Brain pericyte (primary cell): ENCODE measurements at places on chromosomes 1 and 21.

DNA sequence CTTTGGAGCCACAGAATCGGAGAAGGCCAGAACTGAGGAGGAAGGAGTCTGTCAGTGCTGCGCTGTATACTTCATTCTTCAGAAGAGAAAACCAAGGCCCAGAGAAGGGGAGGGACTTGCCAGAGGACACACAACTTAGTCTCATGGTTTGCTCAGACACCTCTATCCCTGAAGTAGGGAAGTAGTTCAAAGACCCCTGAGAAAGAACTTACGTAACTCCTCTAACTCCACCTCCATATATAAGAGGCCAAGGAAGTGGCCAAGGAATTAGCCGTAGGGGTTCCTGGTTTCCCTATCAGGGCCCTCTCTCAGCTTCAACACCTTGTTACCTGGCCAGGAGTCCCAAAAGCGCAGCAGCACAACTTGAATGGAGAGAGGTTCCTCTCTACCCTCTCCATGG, 580 bp upstream of the NECTIN4 start:
- no peak for DNase-seq

DNA sequence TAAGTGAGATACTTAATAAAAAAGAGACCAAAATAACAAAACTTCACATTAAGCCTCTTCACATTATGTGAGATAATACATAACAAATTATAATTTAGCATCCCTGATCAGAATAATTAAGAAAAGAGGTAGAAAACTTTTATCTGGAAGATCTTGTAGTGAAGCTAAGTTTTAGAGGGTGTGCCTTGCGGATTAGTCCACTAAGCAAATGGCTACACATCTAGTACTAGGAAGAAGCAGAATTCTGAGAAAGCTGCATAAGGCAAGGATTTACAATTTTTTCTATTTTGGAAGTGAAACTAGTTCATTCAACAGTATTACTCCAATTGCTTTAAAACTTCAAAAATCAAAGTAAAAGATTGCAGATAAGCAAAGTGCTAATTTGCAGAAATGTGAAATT, 3.5 kb downstream of the YOD1 start:
- DNase-seq, result no peak

DNA sequence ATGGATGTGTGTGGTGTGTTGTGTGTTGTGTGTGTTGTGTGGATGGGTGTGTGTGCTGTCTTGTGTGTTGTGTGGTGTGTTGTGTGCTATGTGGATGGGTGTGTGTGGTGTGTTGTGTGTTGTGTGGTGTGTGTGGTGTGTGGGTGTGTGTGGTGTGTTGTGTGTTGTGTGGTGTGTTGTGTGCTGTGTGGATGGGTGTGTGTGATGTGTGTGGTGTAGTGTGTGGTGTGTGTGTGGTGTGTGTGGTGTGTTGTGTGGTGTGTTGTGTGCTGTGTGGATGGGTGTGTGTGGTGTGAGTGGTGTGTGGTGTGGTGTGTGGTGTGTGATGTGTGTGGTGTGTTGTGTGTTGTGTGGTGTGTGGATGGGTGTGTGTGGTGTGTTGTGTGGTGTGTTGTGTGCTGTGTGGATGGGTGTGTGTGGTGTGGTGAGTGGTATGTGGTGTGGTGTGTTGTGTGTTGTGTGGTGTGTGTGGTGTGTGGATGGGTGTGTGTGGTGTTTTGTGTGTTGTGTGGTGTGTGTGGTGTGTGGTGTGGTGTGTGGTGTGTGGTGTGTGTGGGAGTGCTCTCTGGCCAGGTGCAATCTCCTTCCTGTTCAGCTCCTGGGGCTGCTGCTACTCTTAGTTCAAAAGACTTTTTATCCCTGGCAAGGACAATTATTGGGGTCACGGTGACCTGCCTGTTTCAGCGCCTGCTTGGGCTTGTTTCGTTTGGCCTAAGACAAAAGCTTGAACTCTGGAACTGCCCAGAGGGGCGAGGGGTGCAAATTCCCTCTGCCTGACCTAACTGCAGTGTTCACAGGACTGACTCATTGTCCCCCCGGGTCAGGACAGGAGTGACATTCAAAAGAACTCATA, 101.1 kb downstream of the UBIAD1 start:
- no peak for DNase-seq

- DNase-seq, result no peak
Measured at GRCh38 chr1:212457740-212458338, 25.1 kb downstream of the NENF start.

- no peak for DNase-seq
Measured at GRCh38 chr21:32132881-32133280, 146.0 kb downstream of the MIS18A start.

GRCh38 chr1:1788646-1789431, 10.6 kb upstream of the NADK start:
- no peak for DNase-seq
